ENCODE measurements at places on chromosomes 11 and 22.

- no peak for DNase-seq
These were observed 92.0 kb downstream of the SGSM3 start for GRCh38 chr22:40462195-40462984.

DNA sequence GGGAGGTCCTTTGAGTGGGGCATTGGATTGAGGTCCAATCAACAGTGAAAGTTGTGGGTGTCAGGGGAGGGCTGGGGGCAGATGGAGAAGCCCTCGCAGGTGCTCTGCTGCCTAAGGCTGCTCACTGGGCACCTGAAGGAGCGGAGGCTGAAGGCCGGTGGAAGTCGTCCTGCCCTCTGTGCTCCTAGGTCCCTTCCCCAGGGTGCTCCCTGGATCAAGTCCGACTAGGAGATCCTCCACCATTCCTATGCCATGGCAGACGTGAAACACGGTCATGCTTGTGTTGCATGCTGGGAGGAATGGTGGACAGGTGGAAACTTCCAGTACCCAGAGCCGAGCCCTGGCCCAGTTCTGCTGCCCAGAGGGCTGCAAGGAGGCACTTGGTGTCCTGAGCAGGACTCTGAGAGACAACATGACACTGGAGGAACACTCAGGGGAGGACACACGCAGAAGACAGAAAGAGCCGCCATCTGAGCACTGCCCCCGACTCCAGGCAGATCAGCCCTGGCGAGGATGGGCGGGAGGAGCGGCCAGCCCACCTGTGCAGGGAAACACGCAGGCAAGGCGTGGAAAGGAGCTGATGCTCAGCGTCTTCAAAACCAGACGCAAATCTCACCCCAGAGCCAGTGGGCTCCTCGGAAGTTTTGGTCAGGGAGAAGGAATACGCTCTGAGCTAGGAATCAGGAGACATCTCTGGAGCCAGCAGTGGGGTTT lies 786.8 kb downstream of the BRD1 start:
- no peak for DNase-seq

DNA sequence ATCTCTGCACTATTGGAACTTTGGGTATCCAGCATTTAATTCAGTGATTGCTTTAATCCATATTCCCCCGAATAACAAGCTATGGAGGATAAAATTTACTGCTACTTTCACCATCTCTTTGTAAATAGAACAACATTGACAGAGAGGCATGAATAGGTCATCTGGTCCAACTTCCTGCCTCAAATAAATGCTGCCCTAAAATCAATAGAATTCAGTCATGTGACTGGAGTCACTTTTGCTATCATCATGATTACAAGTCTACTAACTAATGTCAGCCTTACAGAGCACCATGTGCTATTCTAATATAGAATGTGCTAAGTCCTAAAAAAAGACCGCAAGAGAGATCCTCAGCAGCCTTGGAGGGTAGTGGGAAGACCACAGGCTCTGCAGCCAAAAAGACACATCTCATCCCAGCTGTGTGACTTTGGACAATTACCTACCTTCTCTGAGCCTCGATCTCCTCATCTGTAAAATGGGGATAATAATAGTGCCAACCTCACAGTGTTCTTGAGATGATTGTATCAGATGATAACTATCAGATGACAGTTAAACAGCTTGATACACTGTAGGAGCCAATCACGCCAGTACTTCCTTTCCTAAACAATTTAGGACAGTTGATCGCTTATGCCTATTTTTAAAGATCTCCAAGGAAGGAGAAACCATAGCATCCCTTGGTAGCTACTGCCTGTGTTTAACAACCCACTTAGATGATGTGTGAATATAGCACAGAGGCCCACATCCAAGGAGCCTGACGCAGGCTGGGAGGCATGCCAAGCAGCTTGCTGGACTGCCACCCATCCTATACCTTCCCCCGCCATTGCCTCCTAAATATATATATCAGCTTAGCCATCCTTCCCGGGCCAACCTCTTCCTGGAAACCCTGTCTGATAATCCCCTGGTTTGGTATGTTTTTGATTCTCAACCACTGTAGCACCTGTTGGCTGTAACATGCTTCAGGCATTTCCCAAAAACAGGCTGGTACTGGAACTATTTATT lies 77.3 kb upstream of the PHF21A start:
- no peak for DNase-seq

DNA sequence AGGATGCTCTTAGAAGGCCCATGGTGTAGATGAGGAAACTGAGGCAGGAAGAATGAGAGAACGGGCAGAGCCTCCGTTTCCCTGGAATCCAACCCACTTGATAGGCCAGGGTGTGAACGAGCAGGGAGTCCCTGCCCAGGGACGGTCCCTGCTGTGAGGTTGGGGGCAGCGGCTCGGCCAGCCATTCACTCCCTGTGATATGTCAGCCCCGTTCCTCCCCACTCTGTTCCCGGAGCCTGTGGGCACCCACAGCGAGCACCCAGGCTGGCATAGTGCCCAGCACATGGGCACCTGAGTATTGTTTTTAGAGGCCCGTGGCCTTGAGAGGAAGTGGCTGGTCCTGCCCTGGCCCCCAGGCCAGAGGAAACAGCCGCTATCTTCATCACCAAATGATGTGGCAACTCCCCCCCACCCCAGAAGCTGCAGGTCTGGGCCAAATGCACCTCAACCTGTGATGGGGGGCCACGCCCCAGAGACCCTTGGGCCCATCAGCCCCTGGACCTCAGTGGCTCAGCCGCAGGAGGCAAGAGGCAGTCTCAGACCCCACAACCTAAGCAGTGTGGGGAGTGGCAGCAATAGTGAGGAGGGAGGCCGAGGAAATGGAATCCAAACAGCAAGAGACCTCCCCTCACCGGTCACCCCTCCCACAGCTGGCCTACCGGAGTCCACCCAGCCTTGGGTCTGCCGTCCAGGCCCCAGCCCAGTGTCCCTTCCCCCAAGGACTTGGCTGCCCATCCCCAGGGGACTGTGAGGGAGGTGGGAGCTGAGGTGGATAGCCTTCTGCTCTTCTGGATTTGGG lies 2.1 kb downstream of the ALDH3B1 start:
- DNase-seq = no peak

GRCh38 chr11:69156235-69156639 lies 502 bp downstream of the SMIM38 start:
- DNase-seq = no peak

DNA sequence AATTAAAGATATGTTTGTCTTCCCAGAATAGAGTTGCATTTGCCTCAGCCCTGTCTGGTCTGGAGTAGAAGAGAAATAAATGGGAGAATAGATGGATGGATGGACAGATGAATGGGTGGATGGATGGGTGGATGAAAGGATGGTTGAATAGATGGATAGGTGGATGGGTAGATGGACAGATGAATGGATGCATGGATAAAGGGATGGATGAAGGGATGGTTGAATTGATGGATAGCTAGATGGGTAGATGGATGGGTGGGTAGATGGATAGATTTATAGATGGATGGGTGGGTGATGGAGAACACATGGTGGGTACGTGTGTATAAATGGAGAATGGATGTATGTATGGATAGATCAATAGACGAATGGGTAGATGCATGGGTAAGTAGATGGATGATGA lies 8.5 kb downstream of the CRYBB1 start:
- DNase-seq = no peak

DNA sequence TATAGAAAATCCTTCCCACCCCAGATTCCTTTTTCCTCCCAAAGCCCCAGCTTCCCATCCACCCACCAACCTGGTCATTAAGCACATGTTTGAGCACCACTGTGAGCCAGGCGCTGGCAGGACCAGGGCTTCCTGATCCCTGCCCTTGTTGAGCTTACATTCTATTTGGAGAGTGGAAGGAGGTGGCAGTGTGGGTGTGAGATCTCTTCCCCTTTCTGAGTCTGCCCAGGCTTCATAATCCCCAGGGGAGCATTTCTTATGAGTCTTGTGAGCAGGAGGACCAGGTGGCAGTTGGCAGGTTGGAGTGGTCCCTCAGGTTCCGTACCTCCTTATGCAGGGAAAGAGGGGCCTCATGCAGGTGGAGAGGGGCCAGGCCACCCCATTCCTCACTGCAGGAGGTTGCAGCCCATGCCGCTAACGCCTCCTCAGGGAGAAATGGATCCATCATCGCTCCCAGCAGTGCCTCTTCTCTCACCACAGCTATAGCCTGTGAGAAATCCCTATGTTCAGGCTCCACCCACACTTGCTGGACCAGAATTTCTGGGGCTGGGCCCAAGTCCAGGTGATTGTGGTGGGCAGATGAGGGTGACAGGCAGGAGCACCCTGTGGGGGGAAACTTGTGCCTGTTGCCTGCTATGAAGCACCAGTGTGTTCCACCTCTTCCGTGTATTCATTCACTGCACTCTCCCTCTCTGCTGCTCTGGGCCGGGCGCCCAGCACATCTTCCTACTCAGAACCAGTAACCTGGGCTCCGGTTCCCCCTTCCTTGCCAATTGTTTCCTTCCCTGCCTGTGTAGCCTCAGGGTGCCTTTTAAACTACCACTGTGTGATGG lies 23.5 kb downstream of the UBE2L3 start:
- DNase-seq = no peak

Measured in stimulated activated CD8-positive, alpha-beta memory T cell treated with anti-CD3 and anti-CD28 coated beads, Interleukin-4, amount 100 ng/mL, for 4 hours (primary cell).